Stimulated activated CD8-positive, alpha-beta memory T cell treated with anti-CD3 and anti-CD28 coated beads, Interleukin-4, amount 100 ng/mL, for 1 hour (primary cell): ENCODE measurements at places on chromosomes 6 and 20.

DNA sequence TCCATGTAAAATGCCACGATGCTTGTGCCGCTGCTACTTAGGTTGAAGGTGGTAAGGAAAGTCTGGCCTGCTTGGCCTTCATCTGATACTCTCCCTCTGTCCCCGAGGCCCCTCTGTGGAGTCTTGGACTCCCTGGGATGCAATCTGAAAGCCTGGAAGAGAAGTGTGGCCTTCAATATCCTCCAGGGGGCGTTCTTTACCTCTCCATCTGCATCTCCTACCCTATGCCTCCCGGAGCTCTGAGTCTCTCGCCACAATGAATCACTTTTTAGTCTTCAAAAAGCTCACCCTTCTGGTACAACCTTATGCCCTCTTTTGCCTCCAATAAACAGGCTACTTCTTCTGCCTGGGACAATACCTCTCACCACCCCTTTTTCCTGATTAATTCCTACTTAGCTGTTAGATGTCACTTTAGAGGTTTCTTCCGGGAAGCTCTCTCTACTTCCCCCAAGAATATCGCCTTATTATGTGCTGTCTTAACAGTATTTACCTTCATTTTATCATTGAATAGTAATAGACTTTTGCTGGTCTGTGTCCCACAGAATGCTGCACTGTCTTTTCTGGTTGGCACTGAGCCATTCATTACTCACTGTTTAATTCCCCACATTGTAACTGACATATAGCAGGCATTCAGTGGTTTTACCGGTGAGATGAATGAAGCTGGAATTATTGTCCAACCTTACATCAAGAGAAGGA lies 13.9 kb upstream of the ATG5 start:
- DNase-seq, result no peak

- no peak for DNase-seq
These were observed 15.3 kb downstream of the HCK start for GRCh38 chr20:32067234-32067821.

DNA sequence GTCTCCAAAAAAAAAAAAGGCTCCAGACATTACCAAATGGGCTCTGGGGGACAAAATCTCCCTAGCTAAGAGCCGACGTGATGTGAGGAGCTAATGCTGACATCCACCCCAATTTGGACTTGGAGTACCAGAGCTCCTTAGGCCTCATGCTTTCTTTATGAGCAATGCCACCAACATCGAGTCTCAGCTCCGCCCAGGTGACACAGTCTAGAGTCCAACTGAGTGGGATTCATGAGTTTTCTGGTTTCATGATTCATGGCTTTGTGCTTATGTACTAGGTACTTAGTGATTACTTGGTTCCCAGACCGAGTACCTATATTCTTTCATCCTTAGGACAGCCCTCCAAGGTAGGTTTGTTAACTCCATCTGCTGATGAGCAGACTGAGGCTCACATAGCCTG lies 4.4 kb downstream of the ANKRD60 start:
- DNase-seq, result no peak

DNA sequence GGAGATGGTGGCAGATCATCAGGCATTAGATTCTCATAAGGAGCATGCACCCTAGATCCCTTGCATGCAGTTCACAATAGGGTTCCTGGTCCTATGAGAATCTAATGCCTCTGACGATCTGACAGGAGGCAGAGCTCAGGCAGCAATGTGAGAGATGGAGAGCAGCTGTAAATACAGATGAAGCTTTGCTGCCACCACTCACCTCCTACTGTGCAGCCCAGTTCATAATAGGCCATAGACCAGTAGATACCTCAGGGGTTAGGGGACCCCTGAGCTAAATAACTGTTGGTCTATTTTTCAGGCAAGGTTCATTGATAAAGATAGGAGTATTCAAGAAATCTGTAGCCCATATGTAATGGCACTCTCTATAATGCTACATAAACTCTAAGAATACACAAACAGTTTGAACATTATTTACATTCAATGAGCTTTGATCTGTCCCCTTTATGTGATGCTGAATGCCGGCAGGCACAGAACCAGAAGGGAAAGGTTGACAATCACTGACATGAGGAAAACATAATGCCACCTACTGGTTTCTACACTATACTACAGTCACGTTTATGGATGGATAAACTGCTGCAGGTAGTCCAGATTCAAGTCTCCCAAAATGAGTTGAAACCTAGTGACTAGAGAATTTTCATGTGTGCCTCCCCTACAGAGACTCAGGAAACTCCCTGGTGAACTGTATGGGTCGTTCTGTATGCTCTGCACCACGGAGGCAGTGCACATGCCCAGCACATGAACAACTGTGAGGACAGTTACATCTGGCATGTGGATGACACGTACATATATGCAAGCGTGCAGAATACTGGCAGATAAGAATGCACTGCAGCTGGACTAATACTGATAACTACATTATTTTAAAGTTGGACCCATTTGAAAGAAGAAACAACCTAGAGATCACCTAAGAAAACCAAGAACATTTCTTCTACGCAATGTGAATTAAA lies 72.0 kb downstream of the DST start:
- no peak for DNase-seq

DNA sequence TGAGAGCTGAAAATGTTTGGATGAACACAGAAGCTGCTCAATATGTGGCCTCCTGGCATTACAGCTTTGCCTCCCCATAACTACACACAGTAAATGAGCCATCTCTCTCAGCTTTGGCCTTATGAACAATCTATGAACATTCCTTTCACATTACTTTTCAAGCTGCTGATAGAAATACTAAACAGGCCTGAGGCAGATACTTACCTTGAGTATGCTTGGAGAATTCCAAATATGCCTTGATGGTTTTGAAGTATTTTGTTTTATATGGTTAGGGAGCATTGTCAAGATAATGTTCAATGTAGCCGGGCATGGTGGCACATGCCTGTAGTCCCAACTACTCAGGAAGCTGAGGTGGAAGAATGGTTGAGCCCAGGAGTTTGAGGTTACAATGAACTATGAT lies 104.5 kb downstream of the CD24 start:
- no peak for DNase-seq

DNA sequence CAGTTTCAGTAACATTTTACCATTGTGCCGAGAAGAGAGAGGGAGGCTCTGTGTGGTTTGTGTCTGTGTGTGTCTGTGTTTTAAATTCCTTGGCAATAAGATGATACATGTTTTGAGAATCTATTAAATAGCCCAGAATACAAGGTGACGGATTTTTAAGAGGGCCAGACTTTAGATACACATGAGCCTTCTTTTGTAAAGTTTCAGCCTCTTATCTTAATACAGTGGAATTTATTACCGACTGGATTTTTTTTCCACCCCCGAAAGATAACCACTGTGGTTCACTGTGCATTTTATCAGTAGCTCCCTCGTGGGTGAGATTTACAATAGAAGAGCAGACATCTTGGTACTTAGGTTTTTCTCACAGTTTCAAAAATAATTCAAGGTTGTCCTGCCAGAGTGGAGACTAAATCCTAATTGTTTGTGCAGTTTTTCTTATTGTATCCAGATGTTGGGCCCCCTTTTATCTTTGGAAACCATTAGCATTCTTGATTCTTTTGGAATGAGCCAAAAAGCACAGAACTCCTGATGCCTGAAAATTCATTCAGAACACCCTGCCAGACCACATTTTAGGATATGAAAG lies 49.9 kb downstream of the STK4 start:
- no peak for DNase-seq
